Lung (tissue), 17 donors: ENCODE measurements at places on chromosomes 2 and 18. TPM values are rescaled to one million over a fixed set of nuclear protein-coding genes. Genes with fewer than 3 reads are reported as not detected.

Gene SRD5A2
- 5.3 TPM for total RNA-seq

Gene COPS9
- total RNA-seq: 113 TPM

GRCh38 chr2:57563015-57563414 is 483.6 kb upstream of the VRK2 start:
- H3K27me3 ChIP-seq: no peaks in the 10 kb centered on the region
- no peak overlapping the region for H3K4me3 ChIP-seq
- H3K27ac ChIP-seq: no peak overlapping the region

Gene TMEM163
- total RNA-seq: 5.8 TPM

Gene CYRIA
- total RNA-seq: 23.6 TPM

- H3K27me3 ChIP-seq: no peaks in the 10 kb centered on the region
- no peak overlapping the region for H3K4me3 ChIP-seq
- no peak for DNase-seq
- no peaks in the 10 kb centered on the region for H3K4me1 ChIP-seq
- no peak overlapping the region for H3K27ac ChIP-seq
Measured at GRCh38 chr2:60316381-60317033, 236.9 kb downstream of the BCL11A start.

Gene ACMSD
- total RNA-seq: 0.12 TPM
